ENCODE measurements at places on chromosomes 13 and 19.

GRCh38 chr13:21703846-21704245, 33.0 kb downstream of the FGF9 start:
- no peak for DNase-seq

- no peak for DNase-seq
These were observed 82.5 kb upstream of the FGF14 start for GRCh38 chr13:102484329-102484728.

DNA sequence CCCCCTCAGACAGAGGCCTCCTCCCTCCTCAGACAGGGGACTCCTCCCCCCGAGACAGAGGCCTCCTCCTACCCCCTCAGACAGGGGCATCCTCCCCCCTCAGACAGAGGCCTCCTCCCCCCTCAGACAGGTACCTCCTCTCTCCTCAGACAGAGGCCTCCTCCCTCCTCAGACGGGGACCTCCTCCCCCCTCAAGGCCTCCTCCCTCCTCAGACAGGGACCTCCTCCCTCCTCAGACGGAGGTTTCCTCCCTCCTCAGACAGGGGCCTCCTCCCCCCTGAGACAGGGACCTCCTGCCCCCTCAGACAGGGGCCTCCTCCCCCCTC, 13.9 kb downstream of the C3 start:
- DNase-seq = no peak

- no peak for DNase-seq
These were observed 434.0 kb downstream of the KLF5 start for GRCh38 chr13:73492811-73493210.

- DNase-seq = no peak
These were observed 90.2 kb upstream of the RNF113B start for GRCh38 chr13:98267080-98267912.

GRCh38 chr19:12984143-12984627, 11.1 kb upstream of the NFIX start:
- DNase-seq = no peak

All from T-helper 2 cell (primary cell).